ENCODE measurements at places on chromosomes 12 and 14. TPM values are rescaled to one million over a fixed set of nuclear protein-coding genes. Genes with fewer than 3 reads are reported as not detected.

GRCh38 chr14:103551338-103551762, 11.1 kb downstream of the BAG5 start:
- DNase-seq = no peak

- no peak for DNase-seq
Measured at GRCh38 chr12:131815131-131815530, 13.1 kb upstream of the MMP17 start.

- DNase-seq = no peak
Measured at GRCh38 chr12:2282318-2282717, 229.5 kb downstream of the CACNA1C start.

DNA sequence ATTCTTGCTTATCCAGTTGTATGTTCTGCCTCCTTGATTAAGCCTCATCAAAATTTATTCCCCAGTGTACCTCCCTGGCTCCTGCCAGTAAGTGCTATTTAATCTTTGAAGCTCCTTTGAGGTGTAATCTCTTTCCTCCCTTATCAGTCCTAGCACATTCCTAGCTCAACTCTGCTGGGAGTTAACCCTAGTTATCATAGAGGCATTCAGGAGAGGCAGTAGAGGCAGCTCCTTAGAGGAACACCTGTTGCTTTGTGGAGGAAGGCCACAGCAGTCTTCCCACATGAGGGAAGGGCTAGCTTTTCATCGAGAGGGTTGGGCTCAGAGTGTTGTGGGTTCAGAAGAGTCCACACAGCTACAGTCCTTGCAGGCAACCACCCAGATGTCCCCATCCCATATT, 182.4 kb upstream of the ARID2 start:
- DNase-seq = no peak

Gene RNF212B
- not detected for total RNA-seq

Gene TRHDE
- total RNA-seq = 1.5 TPM

- DNase-seq = no peak
Measured at GRCh38 chr12:43988838-43989560, 153.1 kb downstream of the TMEM117 start.

- no peak for DNase-seq
Measured at GRCh38 chr14:20998674-20999366, at the start of gene SLC39A2. SLC39A2 (plus strand) TSS chr14:20999293; CDS start chr14:20999447, 154 bp downstream.

GRCh38 chr12:66879409-66879808, 200.5 kb upstream of the GRIP1 start:
- DNase-seq = no peak

Gene KRT85
- not detected for total RNA-seq

Gene IKZF4
- 1.8 TPM for total RNA-seq

Data from glomerular endothelial cell (primary cell).